AML-193 (cell line): ENCODE measurements at places on chromosomes 2 and 18.

DNA sequence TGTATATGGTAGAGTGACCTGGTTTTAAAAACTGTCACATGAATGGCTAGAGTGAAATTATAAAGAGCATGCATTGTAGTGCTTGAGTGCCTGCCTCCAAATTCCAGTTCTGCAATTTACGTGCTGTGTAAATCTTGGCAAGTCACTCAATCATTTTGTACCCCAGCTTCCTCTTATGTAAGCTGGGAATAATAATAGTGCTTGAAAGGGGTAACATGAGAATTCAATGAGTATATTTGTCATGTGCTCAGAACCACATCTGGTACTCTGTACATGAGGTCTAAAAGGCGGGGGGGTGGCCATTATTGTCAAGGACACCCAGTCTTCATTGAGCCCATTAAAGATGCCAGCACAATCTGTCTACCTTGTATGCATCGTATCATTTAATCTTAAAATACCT, 214.8 kb downstream of the MC4R start:
- no peak for DNase-seq

DNA sequence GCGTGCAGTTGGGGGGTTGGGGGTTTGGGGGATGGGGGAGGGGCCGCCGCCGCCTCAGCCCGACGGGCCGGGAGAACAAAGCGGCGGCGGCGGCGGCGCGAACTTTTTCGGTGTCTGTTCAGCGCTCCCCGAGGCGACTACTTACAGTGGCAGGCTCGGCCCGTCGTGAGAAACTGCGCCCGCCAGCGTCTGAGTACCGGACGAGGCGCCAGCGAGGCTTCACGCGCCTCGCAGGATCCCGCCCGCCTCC, 172 bp downstream of the PRKD3 start:
- no peak for DNase-seq

DNA sequence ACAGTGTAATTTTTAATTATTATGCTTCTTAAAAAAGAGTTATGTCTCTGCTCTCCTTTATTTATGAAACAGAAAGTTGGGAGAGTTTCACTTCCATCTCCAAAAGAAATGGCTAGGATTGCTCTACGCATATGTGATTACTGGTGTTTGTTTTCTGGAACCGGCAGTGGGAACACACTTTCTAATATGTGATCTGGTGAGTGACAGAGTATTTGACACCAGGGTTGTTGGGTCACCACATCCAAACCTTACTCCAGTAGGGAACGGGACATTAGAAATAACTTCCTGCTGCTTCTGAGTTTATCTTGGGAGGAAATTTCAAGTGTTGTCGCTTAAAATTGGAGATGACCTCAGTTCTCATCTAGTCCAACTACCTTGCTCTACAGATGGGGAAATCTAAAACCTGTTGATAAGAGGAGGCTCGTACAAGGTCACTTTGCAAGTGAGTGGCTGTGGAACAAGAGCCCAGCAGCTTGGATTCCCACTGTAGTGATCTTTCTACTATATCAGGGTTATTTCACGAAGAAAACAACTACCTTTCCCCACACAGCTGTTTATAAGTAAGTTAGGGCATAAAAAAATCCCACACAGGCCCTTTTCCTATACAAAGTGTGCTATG, 108.5 kb downstream of the TTC32 start:
- DNase-seq, result no peak

- DNase-seq, result no peak
Observed at GRCh38 chr2:21331625-21332370, 208.0 kb downstream of the TDRD15 start.

GRCh38 chr18:33288082-33288716, 152.3 kb downstream of the CCDC178 start:
- no peak for DNase-seq

GRCh38 chr18:3652380-3653262, 202.6 kb downstream of the TGIF1 start:
- DNase-seq, result peak; percentile 88

DNA sequence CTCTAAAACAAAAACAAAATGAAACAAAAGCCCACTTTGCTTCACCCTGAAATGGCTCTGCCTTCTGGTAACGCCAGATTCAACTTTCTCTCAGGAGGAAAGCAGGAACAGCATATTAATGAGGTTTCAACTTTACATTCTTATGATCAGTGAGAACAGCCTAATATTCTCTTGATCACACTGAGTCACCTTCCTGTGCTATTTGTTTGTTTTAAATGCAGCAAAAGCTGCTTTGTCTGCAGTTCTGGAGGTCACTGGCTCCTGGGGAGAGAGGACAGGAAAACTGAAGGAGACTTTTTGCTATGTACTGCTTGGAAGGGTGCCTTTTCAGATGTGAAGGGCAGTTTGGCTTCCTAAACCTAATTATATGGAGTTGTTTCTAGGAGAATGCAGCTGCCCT, 48.1 kb downstream of the MAIP1 start:
- no peak for DNase-seq

DNA sequence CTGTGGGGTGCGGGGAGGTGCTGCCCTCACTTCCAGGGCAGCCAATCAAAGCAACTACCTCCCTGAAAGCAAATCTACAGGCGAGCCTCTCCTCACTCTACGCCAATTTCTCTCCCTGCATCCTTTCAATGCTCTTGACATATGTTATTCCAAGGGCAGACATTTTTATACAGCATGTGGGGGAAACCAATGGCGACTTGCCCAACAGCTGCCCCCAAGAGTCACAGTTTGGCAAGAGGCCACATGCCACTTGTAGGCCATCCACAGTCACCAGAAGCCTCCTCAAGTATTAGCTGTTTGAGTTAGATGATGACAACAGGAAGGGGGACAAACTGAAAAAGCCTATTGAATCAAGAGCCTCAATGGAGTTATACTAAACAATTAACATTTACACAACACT, 114.6 kb downstream of the MYO5B start:
- no peak for DNase-seq

DNA sequence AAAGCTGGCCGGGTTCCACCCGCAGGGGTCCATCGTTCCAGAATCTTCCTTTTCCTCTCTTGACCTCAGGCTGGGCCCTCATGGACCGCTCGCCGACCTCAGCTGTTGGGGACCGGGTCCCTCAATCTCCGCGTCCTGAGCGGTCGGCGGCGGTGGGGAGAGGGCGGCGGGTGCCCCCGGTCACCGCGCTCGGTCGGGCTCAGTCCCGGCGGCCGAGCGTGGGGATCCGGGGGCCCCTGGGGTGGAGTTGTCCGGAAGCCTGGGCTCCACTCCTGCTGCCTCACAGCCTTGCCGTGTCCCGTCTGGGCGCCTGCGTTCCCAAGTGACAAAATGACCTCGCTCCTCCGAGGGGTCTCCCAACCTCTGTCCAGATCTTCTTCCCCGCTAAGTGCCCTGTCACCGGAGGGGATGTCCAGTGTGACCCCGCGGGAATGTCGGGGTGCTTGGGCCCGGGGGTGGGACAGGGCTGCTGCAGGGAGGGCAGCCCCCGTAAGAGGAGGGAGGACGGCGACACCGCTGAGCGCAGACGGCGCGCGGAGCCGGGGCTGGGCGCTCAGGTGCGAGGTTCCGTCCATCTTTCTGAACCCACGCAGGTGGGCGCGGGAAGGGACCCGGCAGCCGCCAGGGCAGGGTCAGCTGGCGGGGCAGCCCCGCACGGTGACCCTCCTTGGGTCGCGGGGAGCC, 16.0 kb upstream of the E2F6 start:
- no peak for DNase-seq

DNA sequence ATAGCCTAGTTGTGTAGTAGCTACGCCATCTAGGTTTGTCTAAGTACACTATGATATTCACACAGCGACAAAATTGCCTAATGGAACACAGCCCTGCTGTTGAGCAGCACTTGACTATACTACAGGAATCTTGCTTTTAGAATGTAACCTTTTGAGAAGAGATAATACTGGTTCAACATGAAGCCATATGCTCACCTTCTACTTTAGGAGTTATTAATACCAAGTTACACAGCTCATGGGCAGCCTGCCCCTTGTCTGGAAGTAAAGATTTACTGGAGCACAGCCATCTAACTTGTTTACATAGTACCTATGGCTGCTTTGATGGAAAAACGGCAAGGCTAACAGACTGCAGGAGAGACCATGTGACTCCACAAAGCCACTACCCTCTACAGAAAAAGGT, 174.8 kb downstream of the DYM start:
- no peak for DNase-seq

- DNase-seq, result no peak
Observed at GRCh38 chr18:13397504-13398163, 179.1 kb downstream of the LDLRAD4 start.

DNA sequence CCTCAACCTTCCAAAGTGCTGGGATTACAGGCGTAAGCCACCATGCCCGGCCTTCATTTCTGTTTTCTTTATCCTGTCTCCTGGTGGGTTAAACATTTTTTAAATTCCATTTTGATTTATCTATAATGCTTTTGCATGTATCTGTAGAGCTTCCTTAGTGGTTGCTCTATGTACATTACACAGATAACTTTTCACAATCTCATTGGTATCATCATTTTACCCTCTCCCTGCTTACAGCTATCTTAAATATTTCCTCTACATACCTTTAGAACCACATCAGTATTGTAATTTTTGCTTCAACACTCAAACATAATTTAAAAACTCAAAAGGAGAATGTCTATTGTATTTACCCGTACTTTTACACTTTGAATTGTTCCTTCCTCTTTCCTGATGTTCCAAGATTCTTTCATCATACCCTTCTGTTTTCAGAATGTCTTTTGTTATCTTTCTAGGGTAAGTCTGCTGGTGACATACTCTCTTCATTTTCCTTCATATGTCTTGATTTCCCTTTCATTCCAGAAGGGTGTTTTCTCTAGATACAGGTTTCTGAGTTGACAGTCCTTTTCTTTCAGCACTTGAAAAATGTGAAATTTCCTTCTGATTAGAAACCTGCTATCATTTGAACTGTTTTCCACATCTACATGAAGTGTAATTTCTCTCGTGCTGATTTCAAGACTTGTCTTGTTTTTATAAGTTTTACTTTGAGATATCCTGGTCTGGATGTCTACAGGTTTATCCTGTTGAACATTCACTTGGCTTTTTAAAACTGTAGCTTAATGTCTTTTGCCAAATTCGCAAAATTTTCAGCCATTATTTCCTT, 21.9 kb downstream of the PPP3R1 start:
- peak; percentile 5 for DNase-seq

DNA sequence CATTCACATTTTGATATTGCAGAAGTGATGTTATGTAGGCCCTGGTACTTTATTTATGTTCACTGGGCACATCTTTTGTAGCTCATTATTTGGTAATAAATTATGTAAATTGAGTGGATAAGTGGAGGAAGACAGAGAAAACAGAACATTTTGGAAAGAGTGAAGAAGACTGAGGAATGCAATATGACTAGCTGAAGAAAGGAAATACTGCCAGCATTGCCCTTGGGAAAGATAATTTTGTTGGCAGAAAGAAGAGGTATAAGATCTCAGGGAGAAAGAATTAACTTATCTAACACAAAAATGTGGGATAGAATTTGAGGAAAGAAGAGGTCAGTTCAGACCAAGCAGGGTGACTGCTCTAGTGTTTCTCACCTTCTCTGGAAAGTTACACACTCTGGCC, 118.8 kb downstream of the TTC27 start:
- no peak for DNase-seq

DNA sequence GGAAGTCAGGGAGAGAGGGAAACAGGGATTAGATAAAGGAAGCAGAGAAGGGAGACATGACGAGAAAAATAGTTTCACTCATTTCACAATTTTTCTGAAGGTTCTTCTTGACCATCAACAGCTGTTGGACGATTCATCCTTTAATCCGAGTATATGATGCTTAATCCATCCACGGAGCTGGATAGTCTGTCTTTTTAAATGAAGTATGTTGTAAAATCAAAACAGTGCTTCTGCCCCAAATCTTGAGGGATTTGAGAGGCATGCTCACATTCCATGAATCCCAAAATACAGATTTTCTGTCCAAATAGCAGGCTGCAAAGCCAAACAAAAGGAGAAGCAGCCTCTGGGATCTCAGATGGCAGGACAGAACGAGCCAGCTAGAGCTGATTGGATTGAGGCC, 47.5 kb downstream of the EPAS1 start:
- no peak for DNase-seq

GRCh38 chr2:175709248-175709647, 292.8 kb downstream of the LNPK start:
- DNase-seq, result no peak

DNA sequence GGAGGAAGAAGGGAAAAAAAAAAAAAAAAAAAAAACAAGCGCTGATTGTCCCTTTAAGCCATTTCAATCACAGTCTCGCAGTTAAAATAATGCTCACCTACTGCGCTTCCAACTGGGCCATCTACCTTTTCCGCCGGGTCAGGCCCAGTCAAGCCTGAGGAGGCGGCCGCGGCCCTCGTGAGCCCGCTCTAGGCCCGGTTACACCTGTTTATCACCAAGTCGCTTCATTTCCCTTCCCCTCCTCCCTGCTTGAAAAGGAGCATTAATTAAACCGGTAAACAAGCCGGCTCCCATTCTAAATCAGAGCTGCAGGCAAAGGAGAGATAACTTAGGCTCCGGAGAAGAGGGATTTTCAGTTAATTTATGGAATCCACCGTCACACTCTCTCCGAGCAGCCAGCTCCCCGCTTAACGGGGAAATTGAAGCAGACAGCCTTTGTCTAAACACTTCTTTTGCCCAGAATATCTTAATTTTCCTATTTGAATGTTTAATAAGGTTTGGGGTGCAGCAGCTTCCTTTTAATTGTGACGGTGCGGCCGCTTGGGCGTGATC, 140.1 kb upstream of the SIX3 start:
- no peak for DNase-seq

DNA sequence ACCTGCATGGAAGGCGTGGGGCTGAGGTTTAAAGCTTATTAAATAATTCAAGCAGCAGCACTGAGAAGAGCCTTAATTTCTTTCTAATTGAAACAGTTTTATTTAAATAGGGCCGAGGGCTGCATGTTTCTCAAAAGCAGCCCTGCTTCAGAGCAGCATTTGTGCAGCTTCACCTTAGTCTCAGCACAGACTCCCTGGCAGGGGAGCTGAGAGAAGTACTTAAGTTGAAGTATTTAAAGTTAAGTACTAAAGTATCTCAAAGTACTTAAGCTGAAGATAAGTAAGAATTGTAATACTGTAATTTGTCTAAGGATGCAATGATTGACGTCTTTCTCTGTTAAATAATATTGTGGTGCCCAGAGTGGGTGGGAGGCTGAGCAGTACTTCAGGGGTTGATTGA, 31.4 kb downstream of the IMPA2 start:
- DNase-seq, result no peak

GRCh38 chr2:221444106-221444505, 128.0 kb downstream of the EPHA4 start:
- no peak for DNase-seq

DNA sequence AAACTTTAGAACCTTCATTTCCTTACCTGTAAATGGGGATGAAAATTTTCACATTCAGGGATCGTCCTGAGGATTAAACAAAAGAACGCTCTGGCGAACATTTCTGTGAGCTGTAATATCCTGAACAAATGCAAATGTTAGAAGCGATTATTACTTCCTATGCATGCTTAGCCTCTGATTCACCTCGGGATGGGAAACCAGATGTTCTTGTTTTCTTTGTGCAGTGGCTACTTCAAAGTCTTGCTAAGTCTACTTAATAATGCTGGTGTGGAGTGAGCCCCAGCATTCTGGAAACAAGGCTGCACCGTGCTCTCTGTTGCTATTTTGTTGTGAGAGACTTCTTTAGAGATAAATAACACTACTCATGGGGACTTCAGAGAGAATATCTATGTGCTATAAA, 119.1 kb upstream of the PELI1 start:
- no peak for DNase-seq

- DNase-seq, result no peak
Observed at GRCh38 chr2:234725528-234726264, 226.1 kb upstream of the SH3BP4 start.

GRCh38 chr2:226115102-226115831, 684.4 kb downstream of the IRS1 start:
- no peak for DNase-seq
